ENCODE measurements at places on chromosomes 6 and 20.

DNA sequence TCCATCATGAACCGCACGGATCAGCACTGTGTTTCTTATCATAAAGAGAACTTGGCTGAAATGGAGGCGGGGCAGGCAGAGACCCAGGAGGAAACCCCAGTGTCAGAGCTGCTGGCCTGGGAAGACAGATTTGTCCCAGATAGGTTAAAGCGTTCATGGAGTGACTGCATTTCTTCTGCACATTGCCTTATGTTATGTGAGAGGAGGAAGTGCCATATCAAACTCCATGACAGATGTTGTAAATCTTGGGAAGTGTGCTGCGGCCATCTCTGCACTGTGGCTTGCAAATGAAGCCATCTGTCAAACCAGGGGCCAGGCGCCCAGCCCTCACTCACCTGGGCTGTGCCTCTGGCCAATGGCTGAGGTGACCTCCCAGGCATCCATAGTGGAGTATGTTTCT is 163.0 kb downstream of the SLC24A3 start:
- DNase-seq: no peak

GRCh38 chr6:135922174-135922573 is 70.7 kb downstream of the PDE7B start:
- no peak for DNase-seq

GRCh38 chr20:25126204-25127029 is 44.5 kb upstream of the VSX1 start:
- DNase-seq: no peak

GRCh38 chr6:112956696-112957535 is 609.8 kb downstream of the RFPL4B start:
- DNase-seq: no peak

DNA sequence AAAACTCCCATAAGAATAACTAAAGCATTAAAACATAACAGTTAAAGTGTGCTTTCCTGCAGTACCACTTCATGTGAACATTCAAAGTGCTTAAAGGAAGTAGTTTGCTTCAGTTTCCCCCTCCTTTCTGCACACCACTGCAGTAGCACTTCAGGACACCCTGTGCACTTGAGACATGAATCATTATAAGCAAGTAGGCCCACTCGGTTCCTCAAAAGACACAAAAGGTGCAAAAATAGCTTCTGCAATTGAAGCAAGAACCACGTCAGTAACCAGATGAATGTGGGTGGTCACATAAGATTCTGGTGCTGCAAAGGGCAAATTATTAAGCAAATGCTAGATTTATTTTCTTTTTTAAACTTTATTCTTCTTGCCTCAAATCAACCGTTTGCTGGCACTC is 160.6 kb downstream of the HIVEP2 start:
- no peak for DNase-seq

DNA sequence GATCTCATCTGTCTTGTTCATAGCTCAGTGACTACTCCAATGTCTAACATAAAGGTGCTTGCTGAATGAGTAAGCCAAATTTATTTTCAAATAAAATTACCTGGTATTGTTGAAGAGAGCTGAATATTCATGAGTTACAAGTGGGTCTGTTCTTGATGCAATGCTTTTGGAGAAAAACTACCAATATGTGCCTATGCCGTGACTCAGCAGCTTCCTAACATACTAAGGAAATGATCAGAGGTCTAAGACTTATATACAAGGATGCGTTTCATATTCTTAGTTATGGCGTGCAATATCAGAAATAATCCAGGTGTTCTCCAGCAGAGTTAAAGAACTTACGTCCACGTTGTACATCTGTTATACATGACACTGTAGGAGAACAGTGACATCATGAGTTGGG is 5.1 kb downstream of the FAM120B start:
- no peak for DNase-seq

GRCh38 chr20:62066983-62067433 is 1.3 kb upstream of the TAF4 start:
- DNase-seq: no peak

GRCh38 chr6:155454008-155454407 is 1.6 kb downstream of the NOX3 start:
- DNase-seq: no peak

- no peak for DNase-seq
These were observed 39.3 kb downstream of the SNRNP48 start for GRCh38 chr6:7629321-7629720.

- no peak for DNase-seq
These were observed 156.8 kb upstream of the JARID2 start for GRCh38 chr6:15088904-15089568.

DNA sequence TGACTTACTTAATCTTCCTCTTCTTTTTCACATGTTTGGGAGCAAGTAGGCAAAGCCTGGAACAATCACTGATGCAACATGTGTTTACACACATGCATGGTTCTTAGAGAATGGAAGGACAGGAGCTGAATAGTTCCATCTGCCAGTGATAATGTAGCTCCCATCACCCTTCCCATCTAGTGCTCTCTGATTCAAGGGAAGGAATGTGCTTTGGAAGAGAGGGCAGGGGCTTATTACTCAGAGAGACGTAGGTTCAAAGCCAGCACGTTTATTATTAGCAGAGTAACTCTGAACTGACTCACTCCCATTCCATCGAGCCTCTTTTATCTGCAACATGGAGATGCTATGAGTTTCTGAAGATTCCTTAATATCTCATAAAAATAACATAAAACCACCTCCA is 211.9 kb downstream of the GMPR start:
- no peak for DNase-seq

DNA sequence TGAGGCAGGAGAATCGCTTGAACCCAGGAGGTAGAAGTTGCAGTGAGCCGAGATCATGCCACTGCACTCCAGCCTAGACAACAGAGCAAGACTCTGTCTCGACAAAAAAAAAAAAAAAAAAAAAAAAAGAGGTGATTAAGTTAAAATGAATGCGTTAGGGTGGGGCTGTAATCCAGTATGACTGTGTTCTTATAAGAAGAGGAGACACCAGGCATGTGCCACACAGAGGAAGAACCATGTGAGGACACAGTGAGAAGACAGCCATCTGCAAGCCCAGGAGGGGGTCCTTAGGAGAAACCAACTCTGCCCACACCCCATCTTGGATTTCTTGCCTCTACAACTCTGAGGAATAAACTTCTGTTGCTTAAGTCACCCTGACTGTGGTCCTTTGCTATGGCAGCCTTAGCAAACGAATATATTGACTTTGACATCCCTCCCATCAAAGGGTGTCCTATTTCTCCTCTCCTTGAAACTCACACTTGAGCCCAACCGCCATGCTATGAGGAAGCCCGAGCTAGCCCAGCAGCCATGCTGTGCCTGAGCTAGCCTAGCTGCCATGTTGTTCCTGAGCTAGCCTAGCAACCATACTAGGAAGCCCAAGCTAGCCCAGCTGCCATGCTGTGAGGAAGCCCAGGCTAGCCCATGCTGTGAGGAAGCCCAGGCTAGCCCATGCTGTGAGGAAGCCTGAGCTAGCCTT is 15.8 kb upstream of the PPP1R16B start:
- DNase-seq: no peak

- no peak for DNase-seq
These were observed 50.9 kb downstream of the COL12A1 start for GRCh38 chr6:75154973-75155372.

GRCh38 chr6:31769684-31770371 is 7.3 kb downstream of the VWA7 start:
- peak; percentile 85 for DNase-seq

- no peak for DNase-seq
These were observed 14.7 kb upstream of the NOL4L start for GRCh38 chr20:32599783-32600340.

GRCh38 chr6:45655745-45656476 is 278.2 kb upstream of the SUPT3H start:
- DNase-seq: no peak

- DNase-seq: no peak
These were observed 75.5 kb downstream of the LAMA4 start for GRCh38 chr6:112178846-112179245.

GRCh38 chr6:1324936-1325335 is 13.0 kb downstream of the FOXQ1 start:
- no peak for DNase-seq

DNA sequence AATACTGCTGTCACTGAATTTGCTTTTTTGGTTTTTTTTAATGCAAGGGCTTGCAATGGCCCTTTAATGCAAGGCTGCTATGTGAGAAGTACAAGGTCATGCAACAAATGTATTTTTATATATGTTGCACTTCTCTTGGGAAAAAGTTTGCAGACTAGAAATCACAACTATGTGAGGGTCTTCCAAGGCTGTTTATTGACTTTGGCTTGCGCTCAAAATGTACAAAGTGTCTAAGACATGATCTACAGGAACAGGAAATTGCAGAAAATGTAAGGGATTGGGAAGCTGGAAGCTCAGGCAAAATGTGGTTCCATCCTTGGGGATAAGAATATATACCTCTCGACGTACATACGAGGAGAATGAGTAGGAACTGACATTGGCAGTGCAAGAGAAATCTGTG is 92.2 kb upstream of the F13A1 start:
- DNase-seq: no peak

GRCh38 chr6:128963561-128963960 is 80.6 kb downstream of the LAMA2 start:
- DNase-seq: no peak

GRCh38 chr20:57582432-57583288 is 21.8 kb downstream of the PCK1 start:
- no peak for DNase-seq

- no peak for DNase-seq
These were observed 38.1 kb upstream of the FAM135A start for GRCh38 chr6:70375166-70375565.

GRCh38 chr6:39998126-39998525 is 63.9 kb upstream of the MOCS1 start:
- no peak for DNase-seq

GRCh38 chr6:36963451-36964290 is 9.1 kb downstream of the PI16 start:
- DNase-seq: no peak

- no peak for DNase-seq
These were observed 89.3 kb downstream of the JPH2 start for GRCh38 chr20:44097521-44098255.

DNA sequence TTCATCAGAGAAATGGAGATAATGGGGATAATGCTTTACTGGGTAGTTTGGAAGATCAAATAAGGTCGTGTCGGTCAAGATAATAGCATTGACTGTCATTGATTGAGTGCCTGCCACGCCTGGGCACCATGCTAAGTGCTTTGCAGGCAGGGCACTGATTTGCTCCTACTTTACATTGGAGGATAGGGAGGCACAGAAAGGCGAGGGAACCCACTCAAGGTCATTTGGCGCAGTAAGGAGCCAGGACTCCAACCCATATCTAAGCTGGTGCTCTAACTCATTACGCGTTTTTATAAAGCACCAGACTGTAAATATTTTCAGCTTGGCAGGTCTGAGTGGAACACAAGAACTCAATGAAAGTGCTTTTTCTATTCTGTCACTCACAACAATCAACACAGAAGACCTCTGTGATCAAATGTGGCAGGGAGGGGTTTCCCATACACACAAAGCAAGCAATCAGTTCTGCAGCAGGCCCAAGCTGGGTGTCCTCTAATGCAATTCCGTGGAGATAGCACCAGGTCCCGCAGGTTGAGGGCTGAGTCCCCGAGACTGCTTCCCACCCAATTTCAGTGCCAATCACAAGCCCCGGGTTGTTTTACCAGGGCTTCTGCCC is 373.6 kb downstream of the CDH26 start:
- DNase-seq: no peak

DNA sequence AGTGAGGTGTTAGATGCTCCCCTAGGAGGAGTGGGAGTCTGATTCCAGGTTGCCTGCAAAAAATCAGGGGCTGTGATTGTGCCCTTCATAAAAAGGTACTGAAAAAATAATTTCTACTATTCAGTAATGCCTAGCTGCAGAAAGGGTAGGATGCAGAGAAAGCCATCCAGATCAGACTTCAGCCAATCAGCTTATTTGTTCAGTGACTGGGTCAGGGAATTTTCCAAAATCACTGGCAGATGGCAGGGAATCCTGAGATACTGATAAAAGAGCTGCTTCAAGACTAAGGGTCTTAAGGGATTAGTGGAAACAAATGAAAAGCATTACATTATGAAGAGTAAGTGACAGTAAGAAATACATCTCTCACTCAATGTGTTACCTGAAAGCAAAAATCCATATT is 42.8 kb upstream of the MTRF1L start:
- no peak for DNase-seq

DNA sequence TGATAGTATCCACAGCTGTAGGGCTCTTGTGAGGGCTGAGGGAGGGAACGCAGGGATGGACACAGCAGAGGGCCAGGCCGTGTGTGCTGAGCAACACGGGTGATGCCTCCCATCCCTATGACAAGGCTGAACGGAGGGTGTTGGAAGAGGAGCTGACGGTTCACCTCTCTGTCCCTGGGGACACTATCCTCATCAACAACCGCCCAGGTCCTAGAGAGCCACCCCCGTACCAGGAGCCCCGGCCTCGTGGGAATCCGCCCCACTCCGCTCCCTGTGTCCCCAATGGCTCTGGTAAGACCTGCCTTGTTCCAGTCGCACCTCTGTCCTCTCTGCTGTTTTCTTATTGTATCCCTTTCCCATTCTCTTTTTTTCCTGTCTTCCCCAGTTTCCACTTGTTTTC is 10.1 kb downstream of the DDR1 start:
- no peak for DNase-seq
